ENCODE measurements at places on chromosomes 4 and X.

GRCh38 chrX:38558686-38559085, 2.7 kb upstream of the TSPAN7 start:
- DNase-seq, result no peak

DNA sequence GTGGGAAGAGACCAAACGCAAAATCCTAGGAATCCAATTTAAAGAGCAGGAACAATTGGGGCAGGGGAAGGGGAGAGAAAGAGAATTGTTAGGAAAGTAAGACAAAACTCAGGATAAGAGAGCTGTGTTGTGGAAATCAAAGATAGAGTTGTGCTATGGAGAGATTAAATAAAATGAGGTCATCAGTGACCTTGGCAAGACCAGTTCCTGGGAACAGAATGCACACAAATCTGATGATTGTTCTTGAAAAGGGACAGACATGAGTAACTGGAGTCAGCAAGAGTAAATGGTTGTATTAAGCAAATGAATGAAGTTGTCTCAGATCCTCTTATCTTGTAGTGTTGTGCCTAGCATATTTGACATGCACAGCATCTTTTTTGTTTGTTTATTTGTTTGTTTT, 267.4 kb downstream of the IL1RAPL1 start:
- DNase-seq, result no peak

DNA sequence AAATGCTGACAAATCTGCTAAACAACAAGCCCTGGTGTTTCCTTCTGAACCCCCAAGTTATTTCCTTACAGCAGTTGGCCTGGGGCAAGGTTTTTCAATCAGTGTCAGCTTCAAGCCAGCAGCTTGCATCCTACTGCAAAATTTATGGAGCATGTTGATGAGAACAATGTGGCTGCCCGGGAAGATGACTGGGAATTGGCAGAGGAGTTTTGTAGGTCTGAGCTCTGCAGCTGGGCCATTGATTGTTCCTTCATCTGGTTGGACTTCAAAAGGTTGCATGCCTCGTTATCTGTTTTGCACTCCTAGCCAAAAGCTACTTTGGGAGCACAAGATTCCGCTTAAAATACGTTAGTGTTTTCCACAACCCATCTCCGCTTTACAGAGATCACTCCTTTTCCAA, 1030.3 kb upstream of the LCORL start:
- no peak for DNase-seq

DNA sequence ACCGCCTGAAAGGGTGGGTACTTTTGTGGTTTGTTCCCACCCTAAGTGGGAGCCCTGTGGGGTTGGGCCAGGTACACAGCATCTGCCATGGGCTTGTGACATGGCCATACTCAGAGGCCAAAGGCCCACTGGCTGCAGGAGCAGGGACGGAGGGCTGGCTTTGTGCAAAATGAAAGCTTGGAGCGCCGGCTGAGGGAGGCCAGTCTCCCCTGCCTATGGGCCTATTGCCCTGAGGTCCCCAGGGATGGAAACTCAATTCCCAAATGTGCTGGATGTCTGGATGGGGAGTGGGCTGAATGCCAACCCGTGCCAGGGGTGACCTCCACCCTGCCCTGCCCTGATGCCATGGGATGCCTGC, 10.8 kb downstream of the ADRA2C start:
- no peak for DNase-seq

Measured in NCI-H1105 treated with DMSO at 0.1 percent for 48 hours (cell line).